Vein endothelial cell (primary cell): ENCODE measurements at places on chromosomes 11 and 22. TPM values are rescaled to one million over a fixed set of nuclear protein-coding genes. Genes with fewer than 3 reads are reported as not detected.

The OR8G5 gene
- total RNA-seq: not detected in 2 replicates

The ADSL gene
- total RNA-seq: 177 and 204 TPM in 2 replicates

The BDNF gene
- total RNA-seq: 1.1 and 3.9 TPM in 2 replicates

The SEPTIN5 gene
- 18.4 and 34.6 TPM in 2 replicates for total RNA-seq

The SCO2 gene
- 2.9 and 3.2 TPM in 2 replicates for total RNA-seq

The TRIM64 gene
- total RNA-seq: not detected in 2 replicates

The MAPK11 gene
- total RNA-seq: 25.5 and 38.5 TPM in 2 replicates

The ROBO4 gene
- 505 and 745 TPM in 2 replicates for total RNA-seq

The RAG2 gene
- total RNA-seq: not detected in 2 replicates
